ENCODE measurements at places on chromosomes 13 and 19.
A peak's percentile ranks its signal among the peaks of the same experiment; 100 is the strongest.

GRCh38 chr13:41764558-41764957 lies 196.4 kb downstream of the VWA8 start:
- no peak for DNase-seq

DNA sequence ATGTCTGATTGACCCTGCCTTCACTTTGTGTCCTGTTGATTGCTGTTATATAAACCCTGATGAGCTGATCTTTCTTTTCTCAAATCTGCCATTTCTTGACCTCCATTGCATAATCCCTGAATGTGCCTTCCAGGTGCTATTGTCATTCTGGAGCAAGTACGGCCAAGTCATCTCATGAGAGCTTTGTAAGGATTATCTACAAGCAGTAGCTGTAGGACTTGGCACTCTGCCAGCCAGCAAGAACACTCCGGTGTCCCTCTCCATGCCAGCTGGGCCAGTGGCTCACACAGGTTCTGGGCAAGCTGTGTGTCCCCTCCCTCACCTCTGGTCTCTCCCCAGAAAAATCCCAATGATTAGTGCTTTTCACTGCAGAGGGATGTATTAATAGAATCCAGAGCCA lies 348.1 kb downstream of the FOXO1 start:
- peak; percentile 21 for DNase-seq

DNA sequence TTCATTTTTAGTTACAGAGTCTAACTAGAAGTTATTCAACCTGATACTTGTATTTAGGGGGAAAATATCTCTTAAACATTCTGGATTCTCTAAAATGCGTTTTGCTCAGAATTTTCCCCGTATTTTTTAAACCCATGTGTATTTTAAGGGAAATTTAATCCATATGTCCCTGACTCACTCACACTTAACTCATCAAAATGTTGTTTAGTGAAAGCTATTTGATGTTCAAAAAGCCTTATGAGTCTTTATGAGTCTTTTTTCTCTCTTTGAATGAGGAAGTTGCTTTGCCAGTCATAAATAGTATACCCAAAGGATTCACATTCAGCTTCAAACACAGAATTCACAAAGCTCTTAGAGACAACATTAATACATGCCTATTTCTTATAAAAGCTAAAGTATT lies 16.4 kb downstream of the MAB21L1 start:
- no peak for DNase-seq

- DNase-seq = no peak
Measured at GRCh38 chr19:1883784-1884183, 1.5 kb downstream of the ABHD17A start.

GRCh38 chr19:4456476-4456842 lies 1.1 kb downstream of the UBXN6 start:
- DNase-seq = no peak

DNA sequence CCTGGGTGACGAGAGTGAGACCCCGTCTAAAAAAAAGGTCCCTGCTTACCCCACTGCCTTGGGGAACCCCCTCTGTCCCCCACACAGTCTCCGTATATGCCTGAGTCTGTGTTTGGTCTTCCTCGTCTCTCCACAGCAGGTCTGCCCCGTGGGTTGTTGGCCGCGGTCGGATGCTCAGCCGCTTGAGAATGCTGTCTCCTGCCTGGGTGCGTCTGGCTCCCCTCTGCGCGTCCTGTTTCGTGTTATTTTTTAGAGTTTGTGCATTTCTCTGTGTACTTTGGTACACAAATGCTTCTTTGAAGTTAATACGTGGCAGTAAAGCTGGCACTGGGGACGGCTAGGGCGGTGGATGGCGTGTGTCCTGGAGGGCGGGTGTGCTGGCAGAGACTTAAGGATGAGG lies 34.9 kb downstream of the KDM4B start:
- DNase-seq = no peak

GRCh38 chr19:16645140-16645539 lies 14.8 kb downstream of the SMIM7 start:
- no peak for DNase-seq

DNA sequence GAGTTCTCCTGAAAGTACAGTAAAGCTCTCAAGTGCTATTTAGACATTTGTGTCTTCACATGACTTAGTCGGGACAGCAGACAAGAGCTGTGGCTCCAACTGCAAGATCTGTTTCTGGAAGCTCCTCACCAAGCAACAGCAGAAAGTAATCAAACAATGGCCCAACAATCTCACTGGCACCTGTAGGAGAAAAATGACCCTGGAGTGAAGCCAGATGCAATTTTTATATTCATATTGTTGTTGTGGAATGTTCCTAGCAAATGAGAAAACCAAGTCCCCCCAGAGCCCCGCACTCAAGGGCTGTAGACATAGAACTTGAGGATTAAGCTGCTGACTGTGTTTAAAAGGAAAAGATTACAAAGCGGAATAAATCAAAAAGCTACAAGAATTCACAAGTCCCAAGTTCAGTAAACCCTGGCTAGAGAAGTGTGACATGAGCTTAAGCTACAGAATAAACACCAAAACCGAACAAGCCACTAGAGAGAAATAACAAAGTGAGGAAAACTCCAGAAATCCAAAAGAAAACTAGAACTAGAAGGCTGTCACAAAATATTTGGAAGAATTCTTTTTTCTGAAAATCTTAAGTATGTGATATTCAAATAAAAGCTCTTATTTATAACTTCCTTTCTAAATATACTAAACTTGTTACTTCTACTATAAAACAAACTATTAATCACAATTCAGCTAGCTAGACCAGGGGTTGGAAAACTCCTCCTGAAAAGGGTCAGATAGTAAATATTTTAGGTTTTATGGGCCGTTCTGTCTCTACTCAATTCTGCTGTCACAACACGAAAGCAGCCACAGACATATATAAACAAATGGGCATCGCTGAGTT lies 454.5 kb downstream of the SUCLA2 start:
- DNase-seq = no peak

GRCh38 chr19:18205200-18205892 lies 1.5 kb upstream of the RAB3A start:
- no peak for DNase-seq

GRCh38 chr13:113155982-113156655 lies 2.3 kb upstream of the PROZ start:
- DNase-seq = no peak

Measured in B cell (primary cell).